ENCODE measurements at places on chromosomes 3 and 15. TPM values are rescaled to one million over a fixed set of nuclear protein-coding genes. Genes with fewer than 3 reads are reported as not detected.

Gene MESP1
- 0.21 TPM for total RNA-seq

GRCh38 chr3:175186511-175186910 lies 327.4 kb downstream of the NAALADL2 start:
- no peak for DNase-seq

DNA sequence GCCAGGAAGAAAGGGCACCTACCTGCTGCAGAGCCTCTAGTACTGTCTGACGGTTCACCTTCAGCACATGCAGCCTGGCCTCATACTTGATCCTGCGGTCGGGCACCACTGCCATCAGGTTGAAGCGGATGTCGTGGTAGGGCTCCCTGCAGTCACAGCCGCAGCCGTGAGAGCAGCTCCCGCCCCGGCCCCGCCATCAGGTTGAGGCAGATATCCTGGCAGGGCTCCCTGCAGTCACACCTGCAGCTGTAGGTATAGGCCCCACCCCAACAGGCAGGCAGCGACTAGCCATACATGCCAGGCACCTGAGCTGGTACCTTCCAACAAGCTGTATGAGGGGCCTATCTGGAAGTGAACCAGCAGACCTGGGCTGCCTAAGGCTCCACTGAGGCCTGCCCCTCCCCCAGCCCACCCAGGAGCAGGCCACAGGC lies 38.7 kb downstream of the SEMA3G start:
- no peak for DNase-seq

GRCh38 chr3:188153437-188154013 lies 432 bp upstream of the LPP start:
- DNase-seq = peak; percentile 95

Data from GM23338 (cell line).